Anterior cingulate cortex (tissue), 58 donors: ENCODE measurements at places on chromosomes 2 and 18.

GRCh38 chr2:11097038-11097720 is 58.1 kb upstream of the SLC66A3 start:
- DNase-seq = peak; percentile 26

- DNase-seq = no peak
Observed at GRCh38 chr2:240520130-240520973, 37.4 kb downstream of the ANKMY1 start.

DNA sequence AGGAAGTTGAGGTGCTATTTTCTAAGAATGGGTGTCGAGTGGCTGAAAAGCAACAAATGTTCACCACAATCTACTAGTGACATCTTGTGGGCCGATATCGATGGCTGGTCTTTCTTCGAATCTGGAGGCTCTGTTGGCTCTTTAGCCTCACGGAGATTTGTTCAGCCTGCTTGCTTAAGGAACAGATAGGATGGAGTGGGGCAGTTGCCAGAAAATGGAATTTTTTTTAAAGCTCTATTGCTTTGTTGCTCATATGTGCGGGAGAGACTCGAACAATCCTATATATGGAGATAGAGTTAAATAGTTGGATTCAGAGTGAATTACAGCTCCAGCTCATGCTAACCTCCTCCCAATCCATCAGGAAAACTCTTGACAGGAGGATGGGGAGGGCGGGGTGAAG is 70.9 kb upstream of the LYPD6B start:
- no peak for DNase-seq

DNA sequence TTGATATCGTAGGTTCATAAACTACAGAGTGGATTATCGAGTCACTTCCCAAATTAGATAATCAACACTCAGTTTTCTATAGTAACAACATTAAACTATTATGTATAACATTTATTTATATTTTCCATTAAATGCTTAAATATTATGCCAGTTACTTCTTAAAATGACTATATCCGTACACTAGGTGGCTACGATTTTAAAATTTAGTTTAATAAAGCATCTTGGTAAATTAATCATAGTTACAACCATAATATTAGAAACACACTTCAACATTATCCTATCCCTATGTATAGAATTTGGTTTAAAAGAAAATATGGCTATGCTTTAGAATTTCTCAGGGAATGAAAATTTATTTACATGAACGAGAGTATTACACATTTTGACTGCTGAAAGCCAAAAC is 80.3 kb downstream of the SLC25A12 start:
- DNase-seq = no peak
